Activated T-helper 1 cell treated with anti-CD3 and anti-CD28 coated beads, Interleukin-12 subunit alpha, Interleukin-12 subunit beta, Interleukin-2, Interleukin-4 antibody, amounts not matched to agents 30 ng/mL and 10 ng/mL and 1 ng/mL, durations not matched to agents 14 hours and 24 hours and 36 hours (primary cell): ENCODE measurements at places on chromosomes 7 and 10.

DNA sequence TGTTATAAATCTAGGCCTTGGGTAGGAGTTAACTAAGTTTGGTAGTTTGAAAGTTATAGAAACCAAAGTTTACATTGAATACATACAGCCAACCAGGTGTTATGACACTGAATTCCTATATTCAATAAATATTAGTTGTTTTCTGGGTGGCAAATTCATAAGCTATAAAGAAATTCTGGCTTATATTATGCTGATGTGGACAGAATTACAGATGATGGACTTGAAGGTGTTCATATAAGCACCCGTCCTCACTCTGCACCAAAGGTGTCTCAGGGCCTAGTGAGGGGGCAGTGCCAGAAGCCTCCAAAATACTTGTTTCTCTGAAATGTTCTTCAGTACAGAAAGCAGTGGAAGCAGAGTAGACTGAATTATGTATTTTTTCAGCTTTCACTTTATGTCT, 973.0 kb downstream of the CNTNAP2 start:
- no peaks in the 10 kb centered on the region for H3K4me1 ChIP-seq
- H3K27ac ChIP-seq, result no peak overlapping the region
- no peaks in the 10 kb centered on the region for H3K27me3 ChIP-seq
- no peak for DNase-seq
- no peaks in the 10 kb centered on the region for H3K36me3 ChIP-seq
- no peak overlapping the region for H3K4me3 ChIP-seq

DNA sequence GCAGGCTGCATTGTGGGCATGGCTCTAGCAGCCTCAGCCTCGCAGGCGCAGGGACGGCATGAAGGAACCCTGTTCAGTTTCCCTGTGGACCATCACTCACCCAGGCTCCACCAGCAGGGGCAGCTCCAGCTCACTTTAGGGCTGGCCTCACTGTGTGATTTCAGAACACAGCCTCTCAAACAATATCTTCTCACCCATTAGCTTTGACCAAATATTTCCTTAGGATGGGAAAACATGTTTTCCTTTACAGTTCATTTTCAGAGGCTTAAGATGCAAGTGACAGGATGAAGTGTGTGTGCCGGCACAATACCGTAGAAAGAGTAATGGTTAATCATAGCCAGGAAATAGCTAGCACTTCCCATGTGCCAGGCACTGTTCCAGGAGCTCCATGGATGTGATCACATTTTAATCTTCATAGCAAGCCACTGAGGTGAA, 58.2 kb downstream of the LANCL2 start:
- peaks cover 11% of the 10 kb centered on the region for H3K4me1 ChIP-seq
- H3K36me3 ChIP-seq, result peaks cover 5% of the 10 kb centered on the region
- DNase-seq, result no peak

GRCh38 chr7:154903083-154903731, 99.7 kb downstream of the PAXIP1 start:
- no peak overlapping the region for H3K27ac ChIP-seq
- H3K4me3 ChIP-seq, result no peak overlapping the region
- DNase-seq, result no peak
- no peaks in the 10 kb centered on the region for H3K27me3 ChIP-seq
- no peaks in the 10 kb centered on the region for H3K36me3 ChIP-seq

GRCh38 chr10:85961073-85961472, 405.5 kb downstream of the GRID1 start:
- H3K4me1 ChIP-seq, result no peaks in the 10 kb centered on the region
- DNase-seq, result no peak
- H3K27ac ChIP-seq, result no peak overlapping the region
- H3K36me3 ChIP-seq, result no peaks in the 10 kb centered on the region

GRCh38 chr7:11133436-11133959, 159.8 kb downstream of the PHF14 start:
- no peak overlapping the region for H3K27ac ChIP-seq
- H3K4me3 ChIP-seq, result no peak overlapping the region
- DNase-seq, result no peak
- H3K36me3 ChIP-seq, result peaks cover 11% of the 10 kb centered on the region

- no peak overlapping the region for H3K27ac ChIP-seq
- no peaks in the 10 kb centered on the region for H3K27me3 ChIP-seq
- H3K36me3 ChIP-seq, result no peaks in the 10 kb centered on the region
- no peak for DNase-seq
These were observed 84.4 kb downstream of the EBF3 start for GRCh38 chr10:129879655-129880054.

GRCh38 chr10:29977171-29977570, 82.2 kb downstream of the JCAD start:
- H3K27ac ChIP-seq, result no peak overlapping the region
- H3K4me3 ChIP-seq, result no peak overlapping the region
- H3K27me3 ChIP-seq, result peaks cover 14% of the 10 kb centered on the region
- DNase-seq, result no peak
- H3K36me3 ChIP-seq, result no peaks in the 10 kb centered on the region
- H3K4me1 ChIP-seq, result no peaks in the 10 kb centered on the region

GRCh38 chr10:80252296-80252887, 37.1 kb downstream of the MAT1A start:
- H3K4me3 ChIP-seq, result no peak overlapping the region
- peaks cover 20% of the 10 kb centered on the region for H3K4me1 ChIP-seq
- peaks cover 10% of the 10 kb centered on the region for H3K27me3 ChIP-seq
- DNase-seq, result no peak
- H3K36me3 ChIP-seq, result peaks cover 3% of the 10 kb centered on the region
- H3K27ac ChIP-seq, result no peak overlapping the region

DNA sequence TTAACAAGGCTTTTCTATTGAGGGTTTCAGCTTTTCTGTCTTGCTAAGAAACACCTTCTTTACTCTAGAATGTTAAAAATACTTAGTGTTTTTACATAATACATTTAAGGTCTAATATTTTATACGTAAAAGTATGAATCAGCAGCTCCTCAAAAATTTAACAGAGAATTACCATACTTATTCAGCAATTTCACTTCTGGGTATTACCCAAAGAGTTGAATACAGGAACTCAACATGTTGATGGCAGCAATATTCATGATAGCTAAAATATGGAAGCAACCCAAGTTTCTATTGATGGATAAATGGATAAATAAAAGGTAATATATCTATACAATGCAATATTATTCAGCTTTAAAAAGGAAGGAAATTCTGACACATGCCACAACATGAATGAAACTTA, 9.7 kb upstream of the OR13A1 start:
- H3K27ac ChIP-seq, result no peak overlapping the region
- no peak overlapping the region for H3K4me3 ChIP-seq
- H3K4me1 ChIP-seq, result no peaks in the 10 kb centered on the region
- no peaks in the 10 kb centered on the region for H3K36me3 ChIP-seq
- no peak for DNase-seq

DNA sequence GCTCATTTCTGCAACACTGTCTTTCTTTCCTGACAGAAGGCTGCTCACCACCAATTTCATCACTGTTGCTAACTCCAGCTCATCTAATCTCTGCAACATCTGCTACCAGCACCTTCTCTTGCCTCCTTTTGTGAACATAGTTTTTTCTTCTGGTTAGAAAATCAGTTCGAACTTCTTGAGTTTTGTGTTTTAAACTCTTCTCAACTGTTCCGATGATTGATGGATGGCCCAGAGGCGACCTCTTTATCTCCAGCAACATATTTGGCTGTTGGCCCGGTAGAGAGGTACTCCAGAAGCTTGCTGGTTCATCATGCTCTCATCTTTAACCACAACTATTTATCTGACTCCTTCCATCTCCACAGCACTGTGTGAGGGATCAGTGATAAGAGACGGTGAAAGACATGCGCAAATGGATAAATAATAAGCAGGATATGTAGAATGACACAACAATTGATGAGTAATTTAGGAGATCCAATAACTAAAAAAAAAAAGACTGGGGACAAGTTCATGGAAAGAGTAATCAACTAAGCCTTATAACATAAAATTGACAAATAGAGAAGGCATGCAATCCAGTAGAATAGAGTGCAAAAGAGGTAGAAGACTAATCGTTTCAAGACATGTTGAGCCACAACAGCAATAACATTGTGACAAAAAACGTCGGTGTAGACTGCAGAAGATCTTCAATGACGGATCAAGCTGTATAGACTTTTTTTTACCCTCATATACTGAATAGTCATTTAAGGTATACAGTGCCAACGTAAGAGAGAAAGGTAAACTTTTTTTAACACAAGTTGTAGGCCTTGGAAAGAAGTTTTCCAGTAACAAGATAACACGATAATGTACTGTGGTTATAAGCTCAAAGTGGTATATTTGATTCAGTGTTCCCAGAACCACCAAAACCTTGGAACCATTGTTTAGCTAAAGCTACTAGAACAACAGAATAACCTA, 152.2 kb downstream of the CRPPA start:
- DNase-seq, result no peak
- peaks cover 1% of the 10 kb centered on the region for H3K27me3 ChIP-seq
- H3K36me3 ChIP-seq, result no peaks in the 10 kb centered on the region
- no peaks in the 10 kb centered on the region for H3K4me1 ChIP-seq
- no peak overlapping the region for H3K27ac ChIP-seq

DNA sequence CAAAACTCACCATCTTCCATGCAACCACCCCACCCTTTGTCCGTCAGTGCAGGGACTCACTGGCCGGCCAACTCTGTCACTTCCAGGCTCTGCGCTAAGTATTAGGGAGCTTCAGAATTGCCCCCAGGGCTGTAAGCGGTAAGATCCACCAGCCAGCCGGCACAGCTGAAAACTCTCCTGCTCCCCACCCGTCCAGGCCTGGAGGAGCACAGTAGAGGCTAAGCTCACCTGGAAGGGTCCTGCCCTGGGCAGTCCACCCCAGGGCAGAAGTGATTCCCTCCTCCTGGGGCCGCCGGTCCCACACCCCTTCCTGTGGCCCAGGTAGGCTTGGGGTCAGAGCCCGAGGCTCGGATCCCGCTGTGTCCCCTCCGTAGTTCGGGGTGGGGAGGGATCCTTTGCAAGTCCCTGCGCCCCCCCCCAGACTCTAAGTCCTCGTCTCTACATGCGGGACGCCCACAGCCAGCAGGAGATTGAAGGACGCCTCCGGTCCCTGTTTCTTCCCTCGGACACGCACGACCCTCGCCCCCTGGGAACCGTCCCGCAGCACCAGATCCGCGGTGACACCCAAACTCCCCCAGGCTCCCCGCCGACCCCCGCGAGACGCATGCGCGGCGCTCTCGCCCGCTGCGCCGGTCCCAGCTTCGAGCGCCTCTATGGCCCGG, 138.9 kb downstream of the ARHGAP22 start:
- H3K4me3 ChIP-seq, result no peak overlapping the region
- no peak for DNase-seq
- no peak overlapping the region for H3K27ac ChIP-seq
- H3K36me3 ChIP-seq, result no peaks in the 10 kb centered on the region

DNA sequence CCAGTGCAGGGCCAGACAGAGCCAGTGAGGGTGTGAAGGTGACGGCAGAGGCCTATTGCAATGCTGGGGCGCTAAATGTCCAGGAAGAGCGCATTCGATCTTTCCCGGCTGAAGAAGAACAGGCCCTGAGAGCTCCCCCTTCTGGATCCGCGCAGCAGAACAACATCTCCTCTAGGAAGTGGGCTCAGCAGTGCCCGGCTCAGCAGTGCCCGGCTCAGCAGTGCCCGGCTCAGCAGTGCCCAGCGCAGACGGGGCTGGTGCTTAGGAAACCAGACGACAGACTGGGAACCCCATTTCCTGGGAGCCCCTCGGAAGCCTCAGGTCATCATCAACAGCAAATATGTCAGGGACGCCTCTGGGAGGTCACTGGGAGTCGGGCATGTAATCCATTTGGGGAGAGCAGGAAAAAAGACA, 4.7 kb upstream of the NOS3 start:
- peaks cover 50% of the 10 kb centered on the region for H3K27me3 ChIP-seq
- no peak overlapping the region for H3K27ac ChIP-seq

- H3K4me3 ChIP-seq, result no peak overlapping the region
- H3K4me1 ChIP-seq, result no peaks in the 10 kb centered on the region
- DNase-seq, result no peak
- H3K27me3 ChIP-seq, result no peaks in the 10 kb centered on the region
- no peaks in the 10 kb centered on the region for H3K36me3 ChIP-seq
- no peak overlapping the region for H3K27ac ChIP-seq
These were observed 110.7 kb downstream of the LRMDA start for GRCh38 chr10:75542084-75542483.

DNA sequence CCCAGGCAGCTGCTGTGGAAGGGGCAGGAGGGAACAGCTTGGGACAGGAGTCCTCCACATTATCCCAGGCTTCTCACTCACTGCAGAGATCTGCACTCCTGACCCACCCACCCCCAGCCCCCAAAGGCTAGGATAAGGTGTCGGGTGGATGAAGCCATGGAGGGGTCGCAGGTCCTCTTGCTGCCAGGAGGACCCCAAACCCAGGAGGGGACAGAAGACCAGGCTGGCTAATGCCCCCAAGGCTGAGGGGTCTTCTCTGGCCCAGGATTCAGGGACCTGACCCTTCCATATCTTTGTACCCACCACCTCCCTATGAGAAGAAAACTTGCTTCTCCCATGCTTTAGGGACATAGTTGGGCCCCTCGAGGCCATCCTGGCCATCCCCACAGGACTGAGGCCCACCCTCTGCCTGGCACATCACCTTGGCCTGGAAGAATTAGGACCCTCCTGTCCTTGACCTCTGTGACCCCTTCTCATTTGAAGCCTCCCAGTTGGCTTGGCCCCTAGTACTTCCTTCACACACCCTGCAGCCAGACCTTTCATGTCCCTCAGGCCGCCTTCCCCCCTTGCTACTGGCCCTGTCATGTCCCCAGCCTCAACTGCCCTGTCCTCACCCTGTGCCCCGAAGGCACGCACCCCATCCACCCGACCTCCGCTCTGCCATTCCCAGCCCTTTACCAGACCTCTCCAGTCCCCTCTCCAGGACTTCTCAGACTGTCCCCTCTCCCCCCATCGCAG, 21.6 kb downstream of the KCNH2 start:
- DNase-seq, result no peak
- H3K27ac ChIP-seq, result no peak overlapping the region
- no peaks in the 10 kb centered on the region for H3K4me1 ChIP-seq
- no peaks in the 10 kb centered on the region for H3K36me3 ChIP-seq

- no peak for DNase-seq
- no peak overlapping the region for H3K4me3 ChIP-seq
- H3K36me3 ChIP-seq, result peaks cover 2% of the 10 kb centered on the region
- peaks cover 2% of the 10 kb centered on the region for H3K27me3 ChIP-seq
These were observed 195.1 kb downstream of the CCSER2 start for GRCh38 chr10:84523526-84523925.

DNA sequence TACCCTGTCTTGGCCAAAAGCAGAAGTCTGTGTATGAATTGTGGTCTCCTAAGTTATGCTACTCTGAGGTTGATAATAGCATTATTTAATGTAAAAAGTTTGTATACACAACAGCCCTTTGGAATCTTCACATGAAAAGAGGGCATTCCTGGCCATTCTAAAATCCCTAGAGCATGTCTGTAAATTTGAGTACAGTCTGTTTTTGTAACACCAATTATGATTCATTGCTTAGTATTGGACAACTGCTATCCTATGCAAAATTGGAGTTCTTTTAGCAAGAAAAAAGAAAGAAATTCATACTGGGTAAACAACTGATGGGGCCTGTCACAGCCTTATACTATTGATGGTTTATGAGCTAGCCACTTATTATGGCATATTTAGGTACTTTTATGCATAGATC, 10.2 kb downstream of the CUTC start:
- H3K36me3 ChIP-seq, result peaks cover 63% of the 10 kb centered on the region
- no peak overlapping the region for H3K27ac ChIP-seq
- no peak overlapping the region for H3K4me3 ChIP-seq
- peaks cover 26% of the 10 kb centered on the region for H3K4me1 ChIP-seq
- no peak for DNase-seq
- H3K27me3 ChIP-seq, result no peaks in the 10 kb centered on the region
